HEK293T (cell line): ENCODE measurements at places on chromosomes 6 and 20.

DNA sequence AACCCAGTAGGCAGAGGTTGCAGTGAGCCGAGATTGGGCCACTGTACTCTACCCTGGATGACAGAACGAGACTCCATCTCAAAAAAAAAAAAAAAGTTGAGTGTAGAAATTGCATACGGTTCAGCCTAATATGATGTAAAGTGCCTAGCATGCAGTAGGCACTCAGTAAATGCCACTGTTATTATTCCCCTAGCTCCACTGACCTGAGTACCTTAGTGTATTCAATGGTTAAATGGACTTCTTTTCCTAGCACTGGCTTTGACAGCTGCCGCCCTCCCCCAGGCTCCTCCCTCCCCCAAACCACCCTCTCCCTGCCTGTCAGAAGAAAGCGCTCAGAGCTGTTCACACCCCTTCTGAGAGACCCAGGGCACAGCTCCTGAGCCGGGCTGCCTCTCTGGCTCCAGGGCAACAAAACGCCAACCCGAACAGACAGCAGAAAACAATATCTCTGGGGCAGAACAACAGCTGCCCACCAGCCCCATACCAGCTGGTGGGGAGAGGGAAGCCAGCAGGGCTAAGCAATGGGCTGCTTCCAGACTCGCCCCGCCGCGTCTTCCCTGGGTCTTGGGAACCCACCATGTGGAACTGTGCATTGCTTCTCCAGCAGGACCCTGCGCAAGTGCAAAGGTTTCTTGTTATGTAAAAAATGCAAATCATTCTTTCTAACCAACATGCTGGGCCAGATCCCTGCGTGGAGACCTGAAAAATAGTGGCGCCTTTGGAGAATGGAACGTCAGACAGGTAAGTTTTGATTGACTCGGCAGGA is 4.5 kb downstream of the CPNE5 start:
- DNase-seq = no peak

GRCh38 chr6:133551847-133552341 is 310.7 kb downstream of the EYA4 start:
- no peak for DNase-seq

- DNase-seq = peak; percentile 44
Observed at GRCh38 chr6:109527989-109528388, 45.0 kb upstream of the ZBTB24 start.

DNA sequence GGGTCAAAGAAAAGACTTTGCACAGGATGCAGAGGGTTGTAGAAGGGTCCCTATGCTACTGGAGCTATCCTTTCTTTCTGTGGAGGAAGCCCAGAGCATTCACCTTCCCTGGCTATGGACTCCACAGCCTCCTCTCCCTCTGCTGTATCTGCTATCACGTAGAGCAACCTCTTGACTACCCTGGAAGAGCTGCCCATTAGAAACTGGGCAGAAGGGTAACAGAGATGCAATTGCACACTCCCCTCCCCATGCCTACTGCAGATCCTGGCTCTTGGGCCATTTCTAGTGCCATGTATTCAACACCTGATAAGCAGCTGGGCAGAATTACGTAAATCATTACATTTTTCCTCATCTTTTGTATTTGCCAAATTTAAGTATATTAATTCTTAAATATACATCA is 3.1 kb downstream of the KLHL31 start:
- no peak for DNase-seq
